NCI-H2081 (cell line): ENCODE measurements at places on chromosomes 6 and 20.
A peak's percentile ranks its signal among the peaks of the same experiment; 100 is the strongest.

- no peak for DNase-seq
Observed at GRCh38 chr6:45984788-45985425, 30.8 kb downstream of the CLIC5 start.

GRCh38 chr6:21772884-21773575 is 179.5 kb downstream of the SOX4 start:
- peak; percentile 14 for DNase-seq

GRCh38 chr20:37669773-37670236 is 24.0 kb upstream of the CTNNBL1 start:
- no peak for DNase-seq

DNA sequence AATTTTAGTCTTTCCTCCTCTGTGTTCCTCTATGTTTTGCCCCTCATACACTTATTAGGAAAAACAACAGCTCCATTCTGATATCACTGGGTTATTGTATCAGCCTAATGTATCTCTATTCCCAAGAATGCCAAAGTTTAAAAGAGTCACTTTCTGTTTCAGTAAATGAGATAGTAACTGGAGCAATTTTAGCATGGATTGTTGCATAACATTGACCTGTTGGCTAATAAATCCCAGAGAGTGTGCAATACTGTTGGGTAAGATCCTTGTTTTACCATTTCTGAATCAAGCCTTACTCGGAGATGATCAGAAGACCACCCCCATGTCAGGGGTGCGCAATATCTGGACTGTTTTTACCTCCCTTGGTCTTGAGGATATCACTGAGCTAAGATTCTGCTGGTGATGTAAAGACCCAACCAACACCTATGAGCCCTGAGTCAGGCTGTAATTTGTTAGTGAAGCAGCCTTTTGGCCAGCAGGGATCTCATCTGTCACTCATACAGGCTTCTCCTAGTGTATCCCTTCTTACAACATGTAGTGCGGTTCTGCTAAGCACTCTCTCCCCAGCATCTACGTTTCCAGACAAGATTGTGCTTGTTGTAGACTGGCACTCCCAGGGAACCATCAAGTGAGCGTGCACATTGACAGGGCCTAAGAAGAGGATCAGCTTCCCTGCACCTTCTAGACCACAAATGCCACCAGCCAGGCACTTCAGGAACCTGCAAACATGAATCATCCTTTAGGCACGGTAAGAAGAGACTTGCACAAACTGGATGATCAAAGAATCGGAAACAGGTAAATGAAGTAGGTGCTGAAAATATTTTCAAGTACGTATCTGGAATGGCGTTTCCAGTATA is 11.5 kb upstream of the IPCEF1 start:
- no peak for DNase-seq

GRCh38 chr6:14860774-14861173 is 385.1 kb upstream of the JARID2 start:
- DNase-seq = no peak

GRCh38 chr6:99960027-99960426 is 34.0 kb downstream of the MCHR2 start:
- DNase-seq = no peak

- no peak for DNase-seq
Observed at GRCh38 chr6:138882369-138883017, 86.6 kb downstream of the ECT2L start.

GRCh38 chr20:32642257-32643046 is 31.3 kb downstream of the C20orf203 start:
- DNase-seq = no peak

DNA sequence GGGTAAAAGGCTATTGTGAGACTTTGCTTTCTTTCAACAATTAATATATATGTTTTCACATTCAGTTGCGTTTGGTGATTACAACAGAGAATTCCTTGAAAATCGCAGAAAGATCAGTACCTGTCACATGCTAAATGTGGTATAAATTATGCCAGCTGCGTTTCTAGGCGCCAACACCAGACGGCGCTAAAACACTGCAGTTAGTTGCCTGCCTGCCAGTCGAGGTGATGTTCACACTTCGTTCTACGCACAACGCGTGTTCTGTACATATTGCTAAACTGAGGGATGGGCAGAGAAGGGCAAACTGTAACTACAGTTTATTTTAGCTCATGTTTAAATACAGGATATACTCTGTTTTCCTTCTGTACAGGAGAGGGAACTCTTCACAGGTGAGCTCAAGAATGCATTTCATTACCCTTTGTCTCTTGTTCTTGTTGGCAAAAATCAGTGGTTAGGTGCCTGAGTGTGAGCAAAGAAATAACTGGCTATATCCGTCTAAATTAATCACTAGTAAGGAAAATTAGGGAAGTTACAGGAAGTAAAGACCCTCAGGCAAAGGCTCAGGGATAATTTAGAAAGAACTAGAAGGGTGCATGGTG is 100.1 kb upstream of the RGS17 start:
- peak; percentile 57 for DNase-seq

DNA sequence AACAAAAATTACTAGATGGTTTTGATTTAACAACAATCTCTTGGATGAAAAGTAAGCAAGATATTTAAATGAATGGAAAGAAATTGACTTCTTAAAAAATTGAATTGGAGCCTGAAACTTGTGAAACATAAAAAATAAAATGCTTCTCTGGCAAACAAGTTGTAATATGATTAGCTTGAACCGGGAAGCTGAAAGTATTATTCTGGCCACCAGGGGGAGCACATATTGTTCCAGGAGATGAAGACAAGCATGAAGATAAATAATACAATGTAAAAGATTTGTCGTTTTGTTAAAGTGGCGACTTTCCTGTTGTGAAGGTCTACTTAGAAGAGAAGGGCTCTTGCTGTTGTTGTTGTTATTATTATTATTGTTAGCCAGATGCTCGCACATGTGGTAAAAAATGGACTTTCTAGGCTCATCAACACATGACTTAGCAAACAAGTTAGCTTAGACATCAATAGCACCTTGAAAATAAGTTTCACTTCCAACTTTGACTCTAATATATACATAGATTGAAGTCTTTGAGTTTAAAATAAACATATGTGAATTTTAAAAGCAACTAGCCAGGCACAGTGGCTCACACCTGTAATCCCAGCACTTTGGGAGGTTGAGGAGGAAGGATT is 14.2 kb downstream of the PAX1 start:
- peak; percentile 73 for DNase-seq

- DNase-seq = peak; percentile 25
Observed at GRCh38 chr6:113994934-113995342, 24.0 kb upstream of the HDAC2 start.

DNA sequence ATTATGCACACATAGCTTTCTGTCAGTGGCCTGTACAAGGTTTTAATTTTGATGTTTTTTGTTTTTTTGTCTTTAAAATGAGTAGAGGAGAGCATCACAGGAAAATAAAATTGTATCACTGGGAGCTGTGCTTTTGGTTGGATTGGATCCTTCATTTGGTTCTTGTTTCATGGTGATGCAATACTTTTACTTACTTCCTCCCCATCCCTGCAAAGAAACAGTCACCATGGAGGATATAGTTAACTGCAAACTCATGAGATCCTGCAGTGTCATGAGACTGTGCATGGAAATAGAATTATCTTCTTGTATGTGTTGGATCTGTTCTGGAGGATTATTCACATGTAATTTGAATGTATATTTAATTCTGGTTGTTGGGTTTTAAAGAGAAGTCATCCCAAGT is 122.3 kb downstream of the JARID2 start:
- DNase-seq = no peak

- DNase-seq = no peak
Observed at GRCh38 chr6:107305391-107305790, 154.0 kb downstream of the PDSS2 start.

DNA sequence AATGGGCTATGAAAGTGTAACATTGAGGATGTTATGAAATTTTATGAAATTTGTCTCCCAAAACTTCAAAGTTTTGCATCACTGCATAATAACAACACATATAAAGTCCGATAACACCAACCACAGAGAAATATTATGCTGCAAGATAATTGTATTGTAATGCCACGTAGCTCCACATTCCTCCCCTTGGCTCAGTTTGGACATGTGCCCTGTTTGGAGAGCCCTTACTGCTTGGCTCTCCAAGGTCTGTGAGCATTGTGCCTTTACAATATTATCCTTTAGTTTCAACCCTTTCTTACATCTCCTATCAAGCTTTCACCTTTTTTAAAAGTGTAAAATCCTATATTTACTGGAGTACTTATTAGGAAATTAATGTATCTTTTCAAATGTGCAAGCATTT is 10.8 kb downstream of the HBS1L start:
- no peak for DNase-seq

DNA sequence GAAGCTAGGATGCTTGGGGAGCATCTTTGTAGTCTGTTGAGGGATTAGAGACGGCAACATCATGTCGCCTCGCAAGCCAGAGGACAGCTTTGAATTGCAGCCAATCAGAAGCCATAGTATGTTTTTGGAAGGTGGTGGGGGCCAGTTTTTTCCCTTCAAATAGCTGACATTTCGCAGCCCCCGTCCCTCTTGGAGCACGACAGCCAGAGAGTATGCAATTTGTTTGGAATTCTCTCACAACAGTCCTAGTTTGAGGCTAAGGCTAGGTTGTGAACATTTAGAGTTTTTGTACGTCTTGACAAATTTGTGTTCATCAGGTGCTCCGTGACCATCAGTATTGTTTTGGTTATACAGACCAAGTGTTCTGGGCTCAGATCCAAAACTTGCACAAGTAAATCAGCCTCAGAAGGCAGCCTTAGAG is 83.3 kb downstream of the PLCB1 start:
- no peak for DNase-seq

- peak; percentile 57 for DNase-seq
Observed at GRCh38 chr6:31399589-31400466, 3.6 kb upstream of the MICA start.

DNA sequence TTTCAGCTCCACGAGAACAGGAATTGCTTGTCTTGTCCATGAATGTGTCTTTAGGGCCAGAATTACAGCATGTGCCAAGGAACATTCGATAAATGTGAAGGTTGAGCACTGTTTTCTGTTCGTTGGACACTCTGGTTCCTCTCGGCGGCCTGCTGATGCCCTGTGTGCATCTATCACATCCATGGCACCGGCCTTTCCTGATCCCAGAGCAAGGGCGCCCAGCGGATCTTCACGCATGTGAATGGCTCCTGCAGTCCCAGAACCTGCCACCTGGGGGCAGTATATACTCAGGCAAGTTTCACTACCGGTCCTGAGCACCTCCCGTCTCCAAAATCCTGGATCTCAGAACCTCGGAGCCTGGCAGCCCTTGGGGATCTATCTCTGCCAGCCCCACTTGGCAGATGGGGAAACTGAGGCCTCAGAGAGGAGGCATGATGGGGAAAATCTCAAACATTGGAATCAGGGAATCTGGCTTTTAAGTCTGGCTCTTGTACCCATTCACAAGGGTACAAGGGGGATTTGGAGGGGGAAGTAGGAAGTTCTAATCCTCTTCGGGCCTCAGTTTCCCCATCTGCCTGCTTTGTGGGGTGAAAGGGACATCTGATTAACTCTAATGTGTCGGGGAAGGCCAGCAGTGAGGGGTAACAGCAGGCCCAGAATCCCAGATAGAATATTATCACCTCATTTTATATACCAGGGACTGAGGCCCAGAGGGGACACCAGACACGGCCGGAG is 4.3 kb upstream of the CEBPB start:
- peak; percentile 78 for DNase-seq

- DNase-seq = no peak
Observed at GRCh38 chr6:50353603-50354002, 303.9 kb upstream of the DEFB112 start.

DNA sequence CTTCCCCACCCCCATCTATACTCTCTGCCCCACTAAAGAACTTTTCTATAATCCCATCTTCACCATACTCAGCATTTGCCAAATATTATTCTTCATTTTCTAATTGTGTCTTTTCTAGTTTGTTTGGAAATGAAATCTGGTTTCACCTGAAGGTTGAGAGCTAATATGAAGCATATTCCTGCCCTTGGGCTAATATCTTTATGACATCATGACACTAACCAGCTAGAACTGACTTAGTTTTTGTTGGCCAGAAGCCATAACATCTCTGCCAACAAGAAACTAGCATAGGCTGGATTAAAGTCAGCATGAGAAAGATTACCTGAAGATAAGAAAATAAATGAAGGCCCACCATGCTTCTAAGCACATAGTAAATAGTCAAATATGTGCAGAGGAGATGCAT is 16.7 kb downstream of the UNC5CL start:
- no peak for DNase-seq

DNA sequence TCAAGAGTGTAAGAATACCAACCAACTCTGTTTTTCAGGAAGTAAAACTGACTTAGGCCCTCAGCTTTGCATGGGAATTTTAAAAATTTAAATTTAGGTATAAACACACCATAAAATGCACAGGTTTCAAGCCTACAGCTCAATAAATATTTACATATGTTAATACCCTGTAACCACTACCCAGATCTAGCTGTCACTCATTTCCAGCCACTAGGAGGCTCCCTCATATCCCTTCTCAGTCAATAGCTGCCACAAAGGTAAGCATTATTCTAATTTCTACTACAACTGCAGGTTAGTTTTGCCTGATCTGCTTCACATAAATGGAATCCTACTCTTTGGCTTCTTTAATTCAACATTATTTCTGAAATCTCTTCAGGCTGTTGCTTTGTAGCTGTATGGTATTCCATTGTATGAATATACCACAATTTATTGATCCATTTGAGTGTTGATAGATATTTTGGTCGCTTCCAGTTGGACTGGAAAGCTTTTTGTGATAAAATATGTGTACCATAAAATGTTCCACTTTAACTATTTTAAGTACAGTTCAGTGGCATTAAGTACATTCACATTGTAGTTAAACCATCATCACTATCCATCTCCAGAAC is 32.5 kb upstream of the MEI4 start:
- DNase-seq = peak; percentile 4

DNA sequence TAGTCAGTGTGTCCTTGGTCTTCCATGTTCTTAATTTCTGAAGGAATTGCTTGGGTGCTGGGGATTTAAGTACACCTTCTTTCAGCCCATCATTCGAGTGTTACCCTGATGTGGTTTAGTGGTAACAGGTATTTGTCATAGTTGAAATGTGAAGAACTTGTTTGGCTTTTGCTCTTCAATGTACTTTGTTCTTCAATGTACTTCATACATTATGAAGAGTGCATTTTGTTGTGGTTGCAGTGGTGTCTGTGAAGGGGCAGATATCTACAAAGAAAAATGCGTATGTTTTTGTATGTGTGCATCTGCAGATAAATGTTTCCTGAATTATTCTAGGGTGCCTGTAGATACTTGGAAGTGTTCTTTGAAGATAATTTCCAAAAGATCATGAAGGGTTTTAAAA is 111.2 kb upstream of the SUPT3H start:
- DNase-seq = no peak

- peak; percentile 75 for DNase-seq
Observed at GRCh38 chr20:25319241-25320034, 71.2 kb downstream of the ABHD12 start.

DNA sequence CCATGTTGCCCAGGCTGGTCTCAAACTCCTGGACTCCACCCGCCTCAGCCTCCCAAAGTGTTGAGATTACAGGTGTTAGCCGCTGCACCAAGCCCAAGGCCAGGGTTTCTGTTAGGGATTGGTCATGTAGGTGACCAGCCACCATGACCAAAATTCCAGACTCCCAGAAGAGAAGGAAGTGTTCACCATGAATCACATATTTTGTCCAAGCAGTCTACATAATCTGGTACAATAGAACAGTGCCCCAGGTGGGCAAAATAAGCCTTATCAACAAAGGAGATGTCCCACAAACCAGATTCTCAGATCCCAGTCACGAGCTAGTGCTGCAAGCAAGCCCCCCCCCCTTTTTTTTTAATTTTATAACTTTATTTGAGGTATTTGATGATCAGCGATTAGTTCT is 20.0 kb downstream of the ZNF341 start:
- no peak for DNase-seq
